EH (cell line): ENCODE measurements at places on chromosomes 6 and 20.

GRCh38 chr6:53148684-53149083 is at the start of gene GCM1:
TSS of gene GCM1 (minus strand) at chr6:53148841. CDS start at chr6:53145632, 3,209 bp downstream.
- no peak for DNase-seq

DNA sequence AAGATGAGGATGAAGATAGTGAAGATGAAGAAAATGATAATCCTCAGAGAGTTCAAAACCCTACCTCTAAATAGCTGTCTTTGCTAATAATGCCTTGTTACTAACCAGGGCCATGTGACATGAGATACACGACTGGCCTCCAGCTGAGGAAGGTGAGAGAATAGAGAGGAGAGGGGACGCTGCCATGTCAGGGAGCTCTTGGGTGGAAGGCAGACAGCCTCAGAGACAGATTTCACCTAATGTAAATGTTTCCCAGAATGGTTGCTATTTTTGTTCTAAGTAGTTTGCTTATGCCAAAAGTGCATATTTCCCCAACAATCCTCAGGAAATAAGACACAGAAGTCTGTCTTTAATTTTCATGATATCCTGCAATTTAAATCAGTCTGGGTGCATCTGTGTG is 138.4 kb downstream of the ELOVL4 start:
- no peak for DNase-seq

DNA sequence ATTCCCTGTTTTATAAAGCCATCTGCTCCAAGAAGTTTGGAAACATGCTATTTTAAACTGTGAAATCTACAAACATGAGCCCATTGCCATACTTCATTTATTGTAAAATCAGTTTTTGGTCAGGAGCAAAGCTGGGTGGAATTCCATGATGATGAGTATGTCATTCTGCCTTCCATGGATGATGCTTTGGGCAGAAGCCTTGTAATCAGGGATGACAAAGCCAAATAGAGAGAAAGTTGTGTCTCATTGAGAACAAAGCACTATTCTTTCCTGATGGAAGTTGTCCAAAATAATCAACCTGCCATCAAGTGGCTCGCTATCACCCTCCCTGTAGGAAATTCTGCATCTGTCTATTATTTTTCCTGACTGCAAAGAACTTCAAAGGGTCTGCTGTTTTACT is 313.0 kb upstream of the DEFB112 start:
- no peak for DNase-seq

DNA sequence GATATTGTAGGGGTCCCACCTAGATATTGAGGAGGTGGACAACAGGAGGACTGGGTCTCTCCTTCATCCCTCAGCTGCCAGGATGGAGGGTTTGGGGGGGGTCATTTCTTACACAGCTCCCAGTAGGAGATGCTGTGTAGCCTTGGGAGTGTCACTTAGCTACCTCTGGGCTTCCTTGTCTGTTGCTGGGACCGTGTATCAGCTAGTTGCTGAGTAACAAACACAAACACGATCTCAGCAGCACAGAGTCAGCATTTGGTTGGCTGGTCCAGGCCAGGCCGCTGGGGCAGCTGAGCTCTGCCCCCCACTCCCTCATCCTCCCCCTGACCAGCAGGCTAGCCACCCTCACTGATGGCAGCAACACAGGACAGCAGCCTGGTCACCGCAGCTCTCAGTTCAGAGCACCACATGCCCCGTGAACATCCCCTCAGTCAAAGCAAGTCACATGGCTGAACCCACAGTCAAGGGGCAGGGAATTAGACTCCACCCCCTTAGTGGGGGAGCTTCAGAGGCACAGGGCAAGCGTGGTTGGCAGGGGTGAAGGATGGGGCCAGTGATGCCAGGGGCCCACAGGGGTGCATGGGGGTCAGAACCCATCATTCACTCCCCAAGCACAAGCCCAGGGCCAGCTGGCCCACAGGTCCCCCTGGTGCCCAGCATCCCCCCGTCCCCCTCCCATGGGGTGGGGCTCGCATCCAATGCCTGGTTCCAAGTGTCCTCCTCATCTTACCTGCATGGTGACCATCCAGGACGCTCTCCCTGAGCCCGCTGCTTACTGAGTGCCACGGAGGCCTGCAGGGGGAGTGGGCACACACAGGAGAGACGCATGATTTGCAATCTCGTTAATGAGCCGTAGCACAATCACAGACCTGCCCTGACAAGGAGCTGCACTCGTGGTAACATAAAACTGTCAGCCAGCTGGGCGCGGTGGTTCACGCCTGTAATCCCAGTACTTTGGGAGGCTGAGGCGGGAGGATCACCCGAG is 112.4 kb downstream of the TAF4 start:
- no peak for DNase-seq

GRCh38 chr6:3850451-3851203 is 1.5 kb downstream of the FAM50B start:
- no peak for DNase-seq

GRCh38 chr20:845941-846893 is 12.7 kb downstream of the FAM110A start:
- no peak for DNase-seq

DNA sequence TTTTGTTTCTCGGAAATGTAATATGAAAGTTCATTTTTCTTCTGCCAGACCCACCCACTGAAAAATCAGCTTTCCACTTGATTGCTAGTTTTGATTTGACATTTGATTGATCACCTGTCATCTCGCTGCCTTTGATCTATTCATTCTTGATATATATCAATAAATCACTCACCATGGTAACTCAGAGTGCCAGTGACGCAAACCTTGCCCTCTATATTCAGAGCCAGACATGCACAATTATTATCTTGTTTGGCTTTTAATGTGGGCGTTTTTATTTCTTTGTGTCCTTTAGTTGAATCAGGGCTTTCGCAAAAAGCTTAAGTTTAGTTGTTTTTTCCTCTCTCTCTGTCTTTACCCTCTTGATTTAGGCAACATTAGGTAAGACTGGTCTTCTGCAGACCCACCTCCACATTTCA is 2.0 kb downstream of the TSHZ2 start:
- no peak for DNase-seq

GRCh38 chr20:55054453-55054852 is 579.1 kb downstream of the DOK5 start:
- no peak for DNase-seq

DNA sequence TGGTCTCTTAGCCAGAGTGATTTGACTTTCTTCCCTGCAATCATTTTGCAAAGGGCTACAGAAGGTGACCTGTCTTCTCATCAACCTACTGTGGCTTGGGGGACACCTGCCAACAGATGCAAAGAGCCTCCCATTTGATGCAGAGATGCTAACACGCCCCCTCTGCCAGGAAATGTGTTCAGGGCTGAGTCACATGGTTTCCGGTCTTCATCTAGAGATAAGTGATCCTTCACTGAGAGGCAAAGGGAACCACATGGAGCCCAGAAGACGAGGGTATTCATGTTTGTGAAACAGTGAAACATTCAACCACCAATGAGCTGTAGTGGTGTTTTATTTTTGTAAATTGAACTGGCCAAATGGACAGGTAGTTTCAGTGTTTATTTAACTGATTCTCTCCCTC is 109.0 kb upstream of the RIN2 start:
- no peak for DNase-seq

DNA sequence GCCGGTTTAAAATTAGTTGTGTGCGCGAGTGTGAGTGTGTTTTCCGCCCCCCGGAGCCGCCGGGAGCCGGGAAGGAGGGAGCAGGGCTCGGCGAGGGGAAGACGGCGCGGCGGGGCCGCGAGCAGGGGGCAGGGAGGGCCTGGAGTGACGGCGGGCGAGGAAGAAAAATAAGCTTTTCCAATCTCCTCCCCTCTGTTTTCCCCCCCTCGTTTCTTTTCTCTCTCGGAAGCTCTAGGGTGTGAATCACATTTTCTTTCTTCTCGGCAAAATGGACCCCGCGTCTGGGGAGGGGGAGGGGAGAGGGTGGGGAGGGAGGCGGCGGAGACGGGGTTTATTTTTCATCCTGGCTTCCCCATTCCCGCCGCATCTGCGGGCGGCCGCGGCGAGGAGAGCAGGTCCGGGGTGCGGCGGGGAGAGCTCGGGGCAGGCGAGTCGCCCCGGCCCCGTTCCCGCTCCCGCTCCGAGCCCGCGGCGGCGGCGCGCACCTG is 881 bp downstream of the BICRAL start:
- DNase-seq = peak; percentile 95

DNA sequence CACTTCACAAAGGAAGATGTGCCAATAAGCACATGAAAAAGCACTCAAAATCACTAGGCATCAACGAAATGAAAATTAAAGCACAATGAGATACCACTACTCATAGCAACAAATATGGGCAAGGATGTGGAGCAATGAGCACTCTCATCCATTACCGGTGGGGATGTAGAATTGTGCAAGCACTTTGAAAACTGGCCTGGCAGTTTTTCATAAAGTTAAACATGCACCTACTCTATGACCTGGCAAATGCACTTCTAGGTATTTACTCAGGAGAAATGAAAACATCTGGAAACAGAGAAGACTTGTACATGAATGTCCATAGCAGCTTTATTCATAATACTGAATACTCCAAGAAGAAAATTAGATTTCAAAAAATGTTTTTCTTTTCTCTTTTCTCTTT is 34.1 kb upstream of the TMEM14A start:
- no peak for DNase-seq

GRCh38 chr20:40283689-40284088 is 405.3 kb downstream of the MAFB start:
- no peak for DNase-seq
